ENCODE measurements at places on chromosomes 7 and 10. TPM values are rescaled to one million over a fixed set of nuclear protein-coding genes. Genes with fewer than 3 reads are reported as not detected.

DNA sequence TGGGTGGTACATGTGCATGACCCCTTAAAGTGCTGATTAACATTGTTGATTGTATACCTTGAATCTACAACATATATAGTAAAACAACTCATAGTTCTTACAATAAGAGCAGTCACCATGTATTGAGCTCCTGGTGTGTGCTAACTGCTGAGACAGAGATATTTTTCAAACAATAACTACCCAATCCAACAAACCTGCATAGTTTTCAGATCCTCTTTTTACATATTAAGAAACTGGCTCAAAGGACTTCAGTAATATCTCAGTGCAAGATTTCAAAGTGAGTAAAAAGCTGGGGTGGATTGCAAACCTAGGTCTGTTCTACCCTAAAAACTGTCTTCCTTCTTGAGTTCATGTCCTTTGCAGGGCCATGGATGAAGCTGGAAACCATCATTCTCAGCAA, 272.2 kb downstream of the SNX13 start:
- DNase-seq, result no peak

DNA sequence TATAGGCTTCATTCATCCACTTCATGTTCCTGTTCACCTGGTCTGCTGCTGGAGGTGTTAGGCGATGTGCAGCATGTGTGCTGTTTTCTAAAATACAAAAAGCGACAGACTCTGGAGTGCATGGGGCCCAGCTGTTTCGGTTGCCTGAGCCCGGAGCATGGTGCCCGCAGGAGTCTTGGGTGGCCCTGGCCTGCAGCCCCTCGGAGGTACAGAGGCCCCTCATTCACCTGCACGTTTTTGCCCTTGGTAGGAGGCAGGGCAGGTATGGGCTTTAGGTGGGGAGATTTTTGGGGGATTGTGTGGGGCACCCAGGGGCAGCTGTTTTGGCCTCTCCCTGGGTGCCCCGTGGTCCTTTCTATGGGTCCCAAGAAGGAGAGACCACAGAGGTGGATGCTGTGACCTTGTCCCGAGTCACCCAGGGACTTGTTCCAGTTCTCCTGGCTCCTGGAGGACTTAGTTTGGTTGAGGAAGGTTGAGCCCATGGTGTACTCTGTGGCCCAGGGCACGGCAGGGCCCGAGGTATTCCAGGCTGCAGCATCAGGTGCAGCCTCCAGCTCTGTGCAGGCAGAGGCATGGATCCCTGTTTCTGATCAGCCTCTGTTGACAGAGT, 130.7 kb downstream of the TRRAP start:
- no peak for DNase-seq

The INA gene
- 0.99 TPM for total RNA-seq

GRCh38 chr7:70693686-70694433, 438.1 kb upstream of the GALNT17 start:
- peak; percentile 55 for DNase-seq

DNA sequence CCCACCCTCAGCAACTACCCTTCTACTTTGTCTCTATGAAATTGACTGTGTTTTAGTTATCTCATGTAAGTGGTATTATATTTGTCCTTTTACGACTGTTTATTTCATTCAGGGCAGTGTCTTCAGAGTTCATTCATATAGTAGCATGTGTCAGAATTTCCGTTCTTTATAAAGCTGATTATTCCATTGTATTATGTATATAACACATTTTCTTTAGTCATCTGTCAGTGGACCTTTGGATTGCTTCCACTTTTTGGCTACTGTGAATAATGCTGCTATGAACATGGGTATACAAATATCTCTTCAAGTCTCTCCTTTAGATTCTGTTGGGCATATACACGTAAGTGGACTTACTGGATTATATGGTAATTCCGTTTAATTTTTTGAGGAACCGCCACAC, 14.5 kb downstream of the SLF2 start:
- no peak for DNase-seq

- DNase-seq, result no peak
Observed at GRCh38 chr7:13174991-13175390, 487.6 kb downstream of the ARL4A start.

- no peak for DNase-seq
Observed at GRCh38 chr7:48671656-48672055, 252.7 kb upstream of the CDC14C start.

DNA sequence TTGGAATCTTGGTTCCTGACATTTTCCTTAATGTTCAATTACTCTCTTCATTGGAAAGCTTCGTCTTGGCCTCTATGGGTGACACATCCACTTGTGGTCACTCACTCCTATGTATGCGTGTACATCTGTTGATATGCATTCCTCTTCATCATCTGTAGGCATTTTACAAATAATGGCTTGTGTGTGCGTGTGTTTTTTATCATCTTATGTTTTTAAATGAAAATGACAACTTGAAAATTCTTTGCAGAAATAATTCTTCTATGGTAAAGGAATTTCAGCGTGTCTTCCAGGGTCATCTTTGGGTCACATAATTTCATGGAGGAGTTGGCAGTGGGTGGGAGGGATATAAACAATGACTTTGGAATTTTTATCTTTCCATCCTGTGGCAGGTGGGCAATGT, 925.1 kb downstream of the LRMDA start:
- DNase-seq, result no peak

GRCh38 chr7:47741984-47742383, 160.1 kb upstream of the TNS3 start:
- no peak for DNase-seq

The ADAM22 gene
- 18.6 TPM for total RNA-seq

DNA sequence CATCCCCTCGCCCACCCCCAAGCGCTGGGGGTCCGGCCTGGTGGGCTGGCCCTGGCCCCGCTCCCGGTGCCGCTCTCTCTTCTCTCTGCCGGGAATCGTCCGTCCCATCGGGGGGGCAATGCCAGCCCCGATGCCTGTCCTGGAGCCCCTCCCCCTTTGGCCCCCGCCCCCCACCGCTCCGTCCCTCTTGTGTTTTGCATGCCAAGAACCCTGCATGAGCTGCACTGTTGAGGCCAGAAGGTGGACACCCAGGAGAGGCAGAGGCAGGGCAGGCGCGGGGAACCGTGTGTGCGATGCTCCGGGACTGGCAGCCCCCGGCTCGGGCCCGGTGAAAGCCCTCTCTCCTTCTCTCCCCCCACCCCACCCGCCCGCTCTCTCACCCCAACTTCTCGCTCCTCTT, 22.1 kb upstream of the HSPB1 start:
- DNase-seq, result no peak

DNA sequence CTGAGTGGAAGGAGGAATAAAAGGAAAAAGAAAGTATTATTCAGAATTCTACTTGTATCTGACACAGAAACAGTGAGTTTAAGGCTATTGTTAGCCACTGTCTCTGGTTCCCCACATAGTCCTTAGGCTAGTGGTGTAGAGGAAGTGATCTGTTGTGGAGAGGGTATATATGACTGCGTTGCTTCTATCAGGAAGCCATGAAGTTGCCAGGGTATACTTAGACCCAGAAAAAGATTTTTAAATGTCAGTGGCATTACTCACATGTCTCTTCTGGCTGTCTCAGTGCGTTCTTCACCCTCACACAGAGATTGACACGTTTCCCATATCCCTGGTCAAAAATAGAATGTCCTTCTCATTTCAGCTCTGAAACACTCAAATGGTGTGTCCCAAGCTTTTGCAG, 72.7 kb downstream of the SEM1 start:
- DNase-seq, result no peak

The DENND2A gene
- total RNA-seq, result 24.9 TPM

GRCh38 chr7:15478401-15478800, 83.4 kb downstream of the AGMO start:
- no peak for DNase-seq

DNA sequence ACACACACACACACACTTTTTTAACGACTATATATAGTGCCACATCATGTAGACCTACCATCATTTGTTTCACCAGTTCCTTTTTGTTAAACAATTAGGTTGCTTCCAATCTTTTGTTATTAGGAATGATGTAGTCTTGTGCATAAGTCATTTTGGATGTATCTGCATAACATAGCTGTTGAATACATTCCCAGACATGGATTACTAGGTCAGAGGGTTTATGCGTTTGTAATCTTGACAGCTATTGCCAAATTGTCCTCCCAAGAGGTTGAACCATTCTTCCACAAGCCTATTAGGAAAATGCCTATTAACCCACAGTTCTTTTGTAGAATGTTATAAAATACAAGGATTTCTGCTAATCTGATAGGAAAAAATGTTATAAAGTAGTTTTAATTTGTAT, 87.3 kb downstream of the PALS2 start:
- DNase-seq, result peak; percentile 14

The LRGUK gene
- total RNA-seq, result 1.4 TPM

The PRKG1 gene
- total RNA-seq, result 41.8 TPM

DNA sequence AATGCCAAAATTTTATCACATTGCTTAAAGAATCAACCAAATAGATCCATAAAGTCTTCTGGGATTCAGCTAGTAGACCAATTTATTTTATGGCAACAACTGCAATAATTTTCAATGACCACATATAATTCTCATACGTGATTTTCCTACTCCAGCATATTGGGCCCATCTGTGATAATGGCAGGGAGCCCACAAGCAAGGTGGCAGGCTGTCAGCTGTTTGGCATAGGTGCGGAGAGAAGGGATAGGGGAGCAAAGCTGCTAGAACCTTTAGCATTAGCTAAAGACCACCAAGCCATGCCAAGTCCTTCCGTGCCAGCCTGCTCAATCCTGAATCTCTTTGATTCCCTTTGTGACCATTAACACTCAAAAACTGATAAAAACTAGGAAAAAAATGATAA, 721.2 kb downstream of the XPNPEP1 start:
- no peak for DNase-seq

DNA sequence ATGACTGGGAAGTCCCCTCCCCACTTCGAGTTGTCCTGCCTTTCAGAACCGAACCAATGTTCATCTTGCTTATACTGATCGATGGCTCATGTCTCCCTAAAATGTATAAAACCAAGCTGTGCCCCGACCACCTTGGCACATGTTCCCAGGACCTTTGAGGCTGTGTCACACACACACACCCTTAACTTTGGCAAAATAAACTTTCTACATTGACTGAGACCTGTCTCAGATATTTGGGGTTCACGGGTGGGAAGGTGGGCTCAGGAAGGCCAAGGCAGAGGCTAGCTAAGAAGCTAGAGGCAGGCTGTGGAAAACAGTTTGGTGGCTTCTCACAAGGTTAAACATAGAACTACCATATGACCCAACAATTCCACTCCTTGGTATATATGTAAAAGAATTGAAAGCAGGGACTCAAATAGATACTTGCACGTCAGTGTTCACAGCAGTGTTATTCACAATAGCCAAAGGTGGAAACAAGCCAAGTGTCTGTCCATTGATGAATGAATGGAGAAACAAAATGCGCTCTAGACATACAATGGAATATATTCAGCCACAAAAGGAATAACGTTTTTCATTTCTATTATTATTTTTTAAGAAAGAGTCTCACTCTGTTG, 15.4 kb downstream of the PRF1 start:
- no peak for DNase-seq

DNA sequence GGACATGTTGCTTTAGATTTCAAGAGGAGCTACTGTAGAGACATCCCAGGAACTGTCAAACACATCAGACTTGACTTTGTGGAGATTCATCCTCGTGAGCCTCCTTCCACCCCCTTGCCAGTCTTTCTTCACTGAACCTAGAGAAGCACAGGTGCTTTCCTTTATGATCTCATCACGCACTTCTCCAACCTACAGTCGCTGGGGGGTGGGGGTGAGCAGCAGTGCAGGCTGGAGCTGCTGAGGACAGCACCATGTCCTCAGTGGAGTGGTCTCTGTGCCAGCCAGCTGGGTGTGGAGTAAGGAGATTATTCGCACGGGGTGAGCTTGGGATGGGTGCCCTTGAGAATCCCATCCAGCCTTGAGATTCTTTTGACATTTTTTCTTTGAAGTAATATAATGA, 88.1 kb downstream of the VOPP1 start:
- no peak for DNase-seq

- DNase-seq, result no peak
Observed at GRCh38 chr10:93392121-93392520, 90.0 kb downstream of the MYOF start.

DNA sequence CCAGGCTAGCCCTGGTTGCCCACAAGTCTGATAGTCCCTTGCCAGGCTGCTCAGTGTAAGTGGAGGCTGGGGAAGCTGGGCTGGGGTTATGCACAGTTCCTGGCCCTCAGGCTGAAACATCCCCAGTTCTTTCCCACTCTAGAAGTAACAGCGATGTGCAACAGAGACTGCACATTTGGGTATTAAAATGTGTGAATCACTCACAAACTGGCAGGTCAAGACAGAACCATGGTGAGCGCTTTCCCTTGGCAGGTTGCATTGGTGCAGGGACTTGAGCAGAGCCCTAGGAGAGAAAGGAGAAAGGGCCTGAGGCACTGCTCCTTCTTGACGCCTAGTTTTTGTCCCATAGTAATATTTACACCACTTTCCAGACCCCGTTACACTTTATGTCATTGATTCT, 56.1 kb upstream of the SLC35B4 start:
- no peak for DNase-seq

The WNT2 gene
- 4.5 TPM for total RNA-seq

GRCh38 chr7:18290865-18291264, 204.7 kb upstream of the HDAC9 start:
- DNase-seq, result no peak

DNA sequence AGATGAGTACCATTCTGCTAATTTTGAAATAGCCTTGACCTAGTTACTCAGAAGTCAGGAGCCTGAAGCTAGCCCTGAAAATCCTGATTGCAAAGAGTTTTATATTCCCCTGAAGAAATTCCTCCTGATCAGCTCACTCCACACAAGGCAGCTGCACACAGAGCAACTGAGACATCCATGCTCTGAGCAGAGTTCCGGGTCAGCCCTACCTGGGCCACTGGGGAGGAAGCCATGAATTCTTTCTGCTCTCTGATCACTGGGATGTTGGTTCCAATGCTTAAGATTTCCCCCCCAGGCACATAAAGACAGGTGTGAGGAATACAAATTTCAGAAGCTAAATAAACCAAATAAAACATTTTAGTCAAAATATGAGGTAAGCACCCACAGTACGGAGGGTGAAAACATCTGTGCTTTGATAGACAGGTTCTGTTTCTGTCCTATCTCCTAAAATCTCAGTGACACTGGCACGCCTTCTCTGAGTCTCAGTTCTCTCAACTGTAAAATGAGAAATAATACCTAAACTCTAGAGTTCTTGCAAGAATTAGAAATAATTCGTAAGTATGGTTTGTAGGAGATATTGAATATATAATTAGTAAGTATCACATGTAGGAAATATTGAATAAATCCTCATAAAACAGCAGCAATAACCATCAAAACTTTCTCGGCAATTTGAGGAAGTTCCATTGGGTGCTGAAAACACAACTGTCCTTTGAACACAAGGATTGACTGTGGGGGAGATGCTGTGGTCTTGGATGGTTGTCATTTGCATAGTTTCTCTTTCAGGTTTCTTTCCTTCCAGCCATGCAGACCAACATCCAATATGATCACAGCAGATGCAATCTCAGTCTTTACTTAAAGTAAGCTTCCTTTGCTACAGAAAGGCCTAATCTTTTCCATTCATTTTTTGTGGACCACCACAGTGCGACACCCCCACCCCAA, 133.0 kb upstream of the TNS3 start:
- DNase-seq, result no peak

- DNase-seq, result no peak
Observed at GRCh38 chr7:93955304-93955703, 33.8 kb downstream of the GNG11 start.

GRCh38 chr7:137818036-137818435, 28.7 kb downstream of the DGKI start:
- no peak for DNase-seq

The FAM25G gene
- total RNA-seq, result 1.8 TPM

- DNase-seq, result no peak
Observed at GRCh38 chr7:16891874-16892643, 10.3 kb upstream of the AGR3 start.

The FKBP9 gene
- 194 TPM for total RNA-seq

Measured in skin of body (tissue), 3 donors.